ENCODE measurements at places on chromosomes 11 and 22. TPM values are rescaled to one million over a fixed set of nuclear protein-coding genes. Genes with fewer than 3 reads are reported as not detected.

Gene SYCE3
- polyA plus RNA-seq: not detected

Gene SLN
- polyA plus RNA-seq: 1.2 TPM

Gene CRACR2B
- 3.1 TPM for polyA plus RNA-seq

GRCh38 chr11:60631944-60632343, 67.5 kb upstream of the MS4A8 start:
- DNase-seq: no peak

DNA sequence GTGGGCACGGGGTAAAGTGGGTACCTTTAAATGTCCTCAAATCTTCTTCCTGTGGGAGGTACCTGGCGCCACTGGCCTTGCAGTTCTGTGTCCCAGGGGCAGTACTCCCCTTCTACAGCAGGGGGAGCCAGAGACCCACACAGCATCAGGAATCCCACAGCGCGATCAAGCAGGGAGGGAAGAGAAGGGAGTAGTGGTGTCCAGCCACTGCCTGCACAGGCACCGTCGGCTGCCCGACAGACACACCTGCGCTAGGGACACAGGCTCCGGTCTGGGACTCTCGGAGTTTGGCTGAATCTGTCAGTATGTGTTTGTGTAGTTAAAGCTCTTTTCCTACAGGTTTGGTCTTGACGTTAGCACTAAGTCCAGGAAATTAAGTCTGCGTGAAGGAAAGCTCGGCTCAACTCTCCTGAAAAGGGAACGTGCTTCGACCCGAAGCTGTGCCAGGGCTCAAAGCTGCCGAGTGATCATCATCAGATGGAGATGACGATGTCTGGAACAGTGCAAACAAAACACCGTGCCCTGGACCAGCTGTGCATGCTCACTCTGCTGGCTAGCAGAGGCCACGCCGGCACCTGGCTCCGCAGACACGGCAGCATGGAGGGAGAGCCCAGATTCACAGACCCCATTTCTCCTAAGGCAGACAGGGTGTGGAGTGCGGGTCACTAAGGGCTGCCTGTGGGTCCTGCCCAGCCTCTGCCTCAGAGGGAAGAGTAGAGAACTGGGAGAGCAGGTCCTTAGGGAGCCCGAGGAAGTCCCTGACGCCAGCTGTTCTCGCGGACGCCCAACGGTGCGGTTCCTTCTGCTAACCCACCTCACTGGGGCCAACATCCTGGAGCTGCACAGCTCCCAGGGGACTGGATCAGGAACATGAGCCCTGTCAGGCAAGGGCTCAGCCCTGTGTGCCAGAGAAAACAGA, 56.0 kb upstream of the BID start:
- peak; percentile 77 for DNase-seq
